Suppressor macrophage (primary cell): ENCODE measurements at places on chromosomes 3 and 15.

DNA sequence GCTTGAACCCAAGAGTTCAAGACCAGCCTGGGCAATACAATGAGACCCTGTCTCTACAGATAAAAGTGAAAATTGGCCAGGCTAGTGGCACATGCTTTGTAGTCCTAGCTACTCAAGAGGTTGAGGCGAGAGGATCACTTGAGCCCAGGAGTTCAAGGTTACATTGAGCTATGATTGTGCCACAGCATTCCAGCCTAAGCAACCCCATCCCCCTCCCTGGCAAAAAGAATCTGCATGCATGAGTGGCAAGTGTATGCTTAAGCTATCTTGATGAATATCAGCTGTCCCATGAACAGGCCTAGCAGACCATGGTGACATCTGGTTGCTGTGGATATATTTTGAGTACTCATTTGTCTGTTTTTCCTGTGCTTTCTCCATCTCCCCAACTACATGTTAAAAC is 4.7 kb downstream of the ATRIP start:
- no peak for DNase-seq

DNA sequence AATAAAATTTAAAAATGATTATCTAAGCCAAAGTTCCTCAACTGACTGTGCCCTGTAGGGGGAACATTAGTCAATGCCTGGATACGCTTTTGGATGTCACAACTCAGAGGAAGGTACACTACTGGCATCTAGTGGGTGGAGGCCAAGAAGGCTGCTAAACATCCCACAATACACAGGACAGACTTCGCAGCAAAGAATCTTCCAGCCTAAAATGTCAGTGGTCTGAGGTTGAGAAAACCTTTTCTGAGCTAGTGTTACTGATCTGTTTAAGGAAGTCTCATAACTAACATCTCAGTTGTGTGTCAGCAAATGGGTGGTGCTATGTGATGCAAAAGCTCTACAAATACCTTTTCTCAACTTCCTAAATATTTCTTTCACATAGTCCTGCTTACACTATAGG is 20.9 kb upstream of the LDHAL6B start:
- DNase-seq: peak; percentile 79

DNA sequence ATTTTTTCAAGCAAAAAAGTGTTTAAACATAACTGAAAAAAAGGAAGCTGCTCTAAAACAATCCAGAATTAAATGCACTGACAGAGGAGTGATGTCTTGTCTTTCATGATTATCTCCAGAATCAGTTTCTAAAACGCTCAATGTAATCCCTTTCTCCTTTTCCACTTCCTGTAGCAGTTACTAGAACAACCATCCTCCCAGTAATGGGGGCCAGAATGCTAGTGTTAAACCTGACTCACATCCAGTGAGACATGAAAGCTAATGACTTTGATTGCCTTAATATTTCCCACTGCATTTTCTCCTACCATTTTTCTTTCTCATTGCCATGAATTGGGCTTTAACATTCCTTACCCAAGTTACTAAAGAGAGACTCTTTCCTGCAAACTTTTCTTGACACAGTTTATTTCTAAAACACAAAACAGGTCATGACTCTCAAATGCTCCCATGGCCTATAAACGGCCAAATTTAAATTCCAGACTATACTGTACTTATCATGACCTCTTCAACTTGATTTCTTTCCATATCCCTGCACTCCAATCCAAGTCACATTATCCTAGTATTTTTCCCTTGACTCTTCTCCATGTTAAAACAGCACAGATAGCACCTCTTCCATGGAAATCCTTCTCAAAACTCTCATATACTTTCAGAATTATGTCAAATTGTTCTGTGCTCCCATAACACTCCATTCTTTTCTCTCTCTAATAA is 341.4 kb downstream of the NAALADL2 start:
- no peak for DNase-seq

- no peak for DNase-seq
Measured at GRCh38 chr3:32303977-32304881, 65.7 kb downstream of the CMTM8 start.

DNA sequence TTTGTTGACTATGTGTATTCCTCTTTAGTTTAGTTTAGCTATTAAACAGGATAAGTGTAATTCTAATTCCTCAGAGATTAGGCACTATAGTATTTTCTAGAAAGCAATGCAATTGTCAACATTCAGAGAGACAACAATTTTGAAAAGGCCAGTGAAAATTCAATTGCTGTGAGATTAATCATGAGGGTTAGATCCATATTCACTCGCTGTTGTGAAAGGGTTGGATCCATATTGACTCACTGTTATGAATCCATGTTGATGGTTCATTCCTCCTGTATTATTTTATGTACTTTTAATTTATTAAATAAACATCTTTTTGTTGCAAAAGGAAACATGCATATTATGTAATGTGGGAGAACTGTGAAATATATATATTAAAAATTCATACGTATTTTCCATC is 641 bp downstream of the TRAT1 start:
- no peak for DNase-seq

DNA sequence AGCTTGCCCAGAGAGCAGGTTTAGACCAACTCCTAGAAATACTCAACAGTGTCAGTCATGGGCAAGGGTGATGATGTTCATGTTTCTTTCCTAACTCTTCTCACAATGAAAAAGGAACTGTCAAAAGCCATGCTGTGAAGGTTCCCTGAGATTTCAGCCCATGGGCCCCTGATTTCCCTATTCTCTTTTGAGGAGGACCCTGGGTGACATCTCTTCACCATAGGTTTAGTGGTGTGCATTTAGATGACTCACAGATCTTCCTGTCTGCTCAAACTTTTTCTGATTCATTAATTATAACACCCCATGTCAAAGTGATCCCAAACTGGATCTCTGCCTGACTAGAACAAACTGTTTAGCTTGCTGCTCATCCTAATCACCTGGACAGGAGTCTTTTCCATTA is 108.0 kb downstream of the BBX start:
- peak; percentile 43 for DNase-seq

GRCh38 chr3:32132121-32132520 is 25.7 kb downstream of the GPD1L start:
- DNase-seq: no peak

DNA sequence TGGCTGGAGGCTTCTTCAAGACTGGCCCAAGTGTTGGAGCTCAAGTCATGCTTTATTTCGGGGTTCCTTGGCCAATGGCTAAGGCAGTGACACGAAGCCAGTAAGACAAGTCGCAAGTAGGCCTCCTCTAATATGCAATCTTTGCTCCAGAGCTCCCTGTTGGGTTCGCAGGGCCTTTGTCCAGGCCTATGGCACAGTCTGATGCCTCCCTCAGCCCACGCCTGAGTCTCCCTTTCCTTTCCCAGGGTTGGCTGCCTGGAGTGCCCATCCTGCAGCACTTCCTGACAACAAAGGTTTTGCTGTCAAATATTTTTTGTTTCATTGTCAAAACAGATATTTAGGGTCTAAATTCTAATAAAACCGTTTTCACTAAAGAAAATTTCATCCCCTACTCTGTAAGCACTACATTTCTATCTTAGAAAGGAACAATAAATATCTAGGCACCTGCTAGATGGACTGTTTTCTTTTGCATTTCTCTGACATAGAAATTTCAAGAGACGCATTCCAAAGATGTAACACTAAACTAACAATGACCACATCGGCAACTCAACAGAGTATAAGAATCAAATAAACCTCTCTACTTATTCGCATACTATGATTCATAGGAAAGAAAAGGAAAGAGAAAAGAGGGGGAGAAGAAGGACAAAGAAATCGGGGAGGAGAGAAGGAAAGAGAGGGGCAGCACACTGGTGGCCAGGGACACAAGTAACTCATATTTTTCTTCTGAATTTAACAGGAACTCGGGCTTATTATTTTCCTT is 393.1 kb upstream of the ATP11B start:
- no peak for DNase-seq

GRCh38 chr3:31288641-31289100 is 244.1 kb upstream of the STT3B start:
- no peak for DNase-seq

GRCh38 chr3:119206611-119207511 is 33.5 kb downstream of the UPK1B start:
- no peak for DNase-seq
